Activated naive CD8-positive, alpha-beta T cell treated with anti-CD3 and anti-CD28 coated beads, Interleukin-2, amount 50 U/mL, for 24 hours (primary cell): ENCODE measurements at places on chromosomes 5 and 9.

DNA sequence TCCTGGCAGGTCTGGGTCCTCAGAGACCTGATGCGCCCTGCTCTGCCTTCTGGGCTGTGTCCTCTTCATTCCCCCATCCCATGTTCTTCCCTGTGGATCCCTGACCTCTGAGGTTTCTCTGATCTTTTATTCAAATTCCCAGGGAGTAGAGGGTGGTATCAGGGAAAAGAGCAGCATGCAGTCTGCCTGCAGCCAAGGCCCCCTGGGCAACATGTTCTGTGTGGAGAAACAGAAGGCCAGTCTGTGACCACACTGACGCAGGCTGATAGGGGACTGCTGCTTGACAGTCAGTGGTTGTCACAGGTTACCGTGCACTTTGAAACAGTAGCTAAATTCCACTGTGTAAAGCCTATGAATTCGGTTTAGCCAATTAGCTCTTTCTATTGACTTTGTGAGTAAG is 156.6 kb upstream of the IRX2 start:
- no peaks in the 10 kb centered on the region for H3K27me3 ChIP-seq
- no peak for DNase-seq
- no peak overlapping the region for H3K27ac ChIP-seq
- no peaks in the 10 kb centered on the region for H3K36me3 ChIP-seq
- no peaks in the 10 kb centered on the region for H3K4me1 ChIP-seq

GRCh38 chr5:3489239-3489843 is 106.3 kb upstream of the IRX1 start:
- H3K4me1 ChIP-seq, result no peaks in the 10 kb centered on the region
- DNase-seq, result no peak
- no peaks in the 10 kb centered on the region for H3K36me3 ChIP-seq
- no peaks in the 10 kb centered on the region for H3K27me3 ChIP-seq

DNA sequence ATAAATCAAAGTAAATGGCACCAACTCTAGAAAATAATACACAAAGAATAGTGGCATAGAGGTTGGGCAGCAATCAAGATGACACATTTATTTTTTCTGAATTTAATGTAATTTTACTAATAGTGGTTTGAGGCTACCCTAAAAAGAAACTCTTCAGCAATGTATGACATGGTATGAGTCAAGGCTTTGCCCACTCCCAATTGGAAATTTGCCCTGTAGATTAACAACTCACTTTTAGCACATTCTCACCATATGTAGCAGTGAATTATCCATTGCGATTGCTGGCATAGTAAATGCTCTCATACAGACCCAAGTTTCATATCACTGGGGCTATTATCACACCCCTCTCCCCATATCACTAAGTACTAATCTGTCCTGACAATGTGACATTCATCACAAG is 832.1 kb upstream of the ZNF608 start:
- no peak overlapping the region for H3K27ac ChIP-seq
- H3K27me3 ChIP-seq, result no peaks in the 10 kb centered on the region
- H3K4me1 ChIP-seq, result no peaks in the 10 kb centered on the region
- DNase-seq, result no peak

GRCh38 chr5:71860048-71860447 is 141.0 kb downstream of the CARTPT start:
- H3K27me3 ChIP-seq, result no peaks in the 10 kb centered on the region
- H3K4me1 ChIP-seq, result no peaks in the 10 kb centered on the region
- no peaks in the 10 kb centered on the region for H3K36me3 ChIP-seq
- no peak for DNase-seq
- H3K27ac ChIP-seq, result no peak overlapping the region

GRCh38 chr5:102596951-102597350 is 98.2 kb upstream of the SLCO6A1 start:
- H3K4me3 ChIP-seq, result no peak overlapping the region
- no peaks in the 10 kb centered on the region for H3K27me3 ChIP-seq
- no peak for DNase-seq
- H3K36me3 ChIP-seq, result no peaks in the 10 kb centered on the region
- peaks cover 18% of the 10 kb centered on the region for H3K4me1 ChIP-seq

DNA sequence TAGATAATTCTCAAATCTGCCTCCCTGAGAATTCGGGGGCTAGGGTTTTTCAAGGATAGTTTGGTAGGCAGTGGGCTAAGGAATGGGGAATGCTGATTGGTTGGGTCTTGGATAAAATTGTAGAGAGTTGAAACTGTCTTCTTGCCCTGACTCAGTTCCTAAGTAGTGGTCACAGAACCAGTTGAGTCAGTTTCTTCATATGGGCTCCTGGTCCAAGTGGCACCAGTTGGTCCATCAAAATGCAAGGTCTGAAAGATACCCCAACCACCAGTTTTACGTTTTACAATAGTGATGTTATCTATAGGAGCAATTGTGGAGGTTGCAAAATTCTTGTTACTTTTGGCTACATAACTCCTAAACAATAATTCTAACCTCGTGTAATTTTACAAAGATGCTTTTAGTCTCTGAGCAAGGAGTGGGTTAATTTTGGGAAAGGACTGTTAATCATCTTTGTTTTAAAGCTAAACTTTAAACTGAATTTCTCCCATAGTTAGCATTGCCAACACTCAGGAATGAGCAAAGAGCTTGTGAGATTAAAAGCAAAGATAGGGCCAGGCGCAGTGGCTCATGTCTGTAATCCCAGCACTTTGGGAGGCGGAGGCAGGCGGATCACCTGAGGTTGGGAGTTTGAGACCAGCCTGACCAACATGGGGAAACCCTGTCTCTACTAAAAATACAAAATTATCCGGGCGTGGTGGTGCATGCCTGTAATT is 7.7 kb downstream of the CDK7 start:
- no peaks in the 10 kb centered on the region for H3K27me3 ChIP-seq
- peaks cover 59% of the 10 kb centered on the region for H3K36me3 ChIP-seq
- no peak overlapping the region for H3K27ac ChIP-seq

DNA sequence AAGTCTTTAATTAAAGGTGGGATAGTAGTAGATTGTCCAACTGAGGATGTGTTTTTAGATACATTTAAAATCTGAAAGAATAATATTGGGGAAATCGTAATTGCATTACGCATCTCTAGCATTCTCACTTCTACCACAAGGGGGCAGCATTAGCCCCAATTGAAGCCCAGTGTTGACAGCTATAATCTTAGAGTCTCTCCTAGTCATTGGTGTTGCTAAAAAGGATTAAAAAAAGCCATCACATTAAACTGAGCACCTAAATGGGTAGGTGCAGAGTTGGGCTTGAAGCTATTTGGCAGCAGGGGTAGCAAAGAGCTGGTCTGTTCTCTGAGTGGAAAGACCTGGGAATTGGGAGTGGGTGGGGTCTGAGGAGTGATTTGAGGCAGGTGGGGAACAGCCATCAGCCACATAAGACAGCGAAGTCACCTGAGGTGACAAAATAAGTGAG is 177.2 kb downstream of the OSTF1 start:
- DNase-seq, result peak; percentile 52
- no peaks in the 10 kb centered on the region for H3K36me3 ChIP-seq
- H3K27me3 ChIP-seq, result no peaks in the 10 kb centered on the region
- H3K4me1 ChIP-seq, result no peaks in the 10 kb centered on the region

- H3K36me3 ChIP-seq, result no peaks in the 10 kb centered on the region
- H3K27ac ChIP-seq, result no peak overlapping the region
- H3K4me3 ChIP-seq, result no peak overlapping the region
- peaks cover 12% of the 10 kb centered on the region for H3K27me3 ChIP-seq
- DNase-seq, result no peak
Observed at GRCh38 chr5:171578829-171579491, 159.5 kb downstream of the FGF18 start.

DNA sequence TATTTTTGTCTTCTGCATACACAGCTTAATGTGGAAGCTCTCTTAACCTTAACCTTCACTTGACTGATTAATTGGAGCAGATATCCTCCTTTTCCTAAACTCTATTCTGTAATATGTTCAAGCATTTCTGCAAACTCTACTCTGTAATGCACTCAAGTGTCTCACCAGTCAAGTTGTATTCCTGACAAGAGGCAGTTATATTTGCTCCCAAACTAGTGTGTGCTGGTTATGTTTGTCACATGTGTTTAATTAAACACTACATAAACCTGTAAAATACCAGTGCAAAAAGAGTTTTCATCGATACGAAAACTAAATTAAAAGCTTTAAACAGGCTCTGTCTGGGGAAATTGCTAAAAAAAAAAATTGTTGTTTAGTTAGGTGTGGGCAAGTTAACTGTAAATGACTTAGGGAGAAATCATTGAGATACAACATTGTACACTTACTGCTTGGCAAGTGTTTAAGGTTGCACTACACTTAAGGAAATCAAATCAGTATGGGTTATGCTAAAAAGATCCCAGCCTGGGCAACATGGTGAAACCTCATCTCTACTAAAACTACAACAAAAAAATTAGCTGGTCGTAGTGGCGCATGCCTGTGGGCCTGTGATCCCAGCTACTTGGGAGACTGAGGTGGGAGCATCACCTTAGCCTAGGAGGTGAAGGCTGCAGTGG is 6.7 kb downstream of the FAF2 start:
- H3K4me1 ChIP-seq, result peaks cover 23% of the 10 kb centered on the region
- no peak overlapping the region for H3K27ac ChIP-seq
- DNase-seq, result no peak
- H3K27me3 ChIP-seq, result no peaks in the 10 kb centered on the region

- H3K4me1 ChIP-seq, result no peaks in the 10 kb centered on the region
- H3K27me3 ChIP-seq, result no peaks in the 10 kb centered on the region
- DNase-seq, result no peak
- H3K4me3 ChIP-seq, result no peak overlapping the region
- no peaks in the 10 kb centered on the region for H3K36me3 ChIP-seq
- no peak overlapping the region for H3K27ac ChIP-seq
Observed at GRCh38 chr5:15609076-15609725, 109.2 kb downstream of the FBXL7 start.

GRCh38 chr5:129904102-129904666 is at the start of gene CHSY3:
TSS of gene CHSY3 (plus strand) at chr5:129904465.
- H3K27ac ChIP-seq, result no peak within 1 kb of the TSS
- peaks cover 14% of the 10 kb centered on the region for H3K4me1 ChIP-seq
- peaks cover 41% of the 10 kb centered on the region for H3K27me3 ChIP-seq
- peak within 1 kb of the TSS; percentile 80 for H3K4me3 ChIP-seq
- no peaks in the 10 kb centered on the region for H3K36me3 ChIP-seq
- DNase-seq, result peak; percentile 43

DNA sequence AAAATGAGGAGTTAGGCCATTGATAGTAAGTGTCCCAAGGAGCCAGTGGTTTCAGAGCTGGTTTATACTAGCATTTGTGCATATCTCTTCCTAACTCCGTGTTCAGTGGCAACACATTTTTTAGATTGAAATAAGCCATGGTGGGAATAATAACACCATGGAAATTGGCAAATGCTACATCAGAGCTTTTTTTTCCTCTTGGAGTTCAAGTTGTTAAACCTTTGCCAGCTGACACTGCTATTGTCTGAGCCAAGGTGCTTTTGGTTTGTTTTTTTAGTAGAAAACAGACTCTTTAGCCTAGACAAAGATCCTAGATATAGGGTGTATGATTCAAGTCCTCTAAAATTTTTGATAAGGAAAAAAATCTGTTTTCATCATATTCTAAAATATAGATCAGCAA is 2.8 kb downstream of the ACO1 start:
- peaks cover 13% of the 10 kb centered on the region for H3K4me1 ChIP-seq
- H3K4me3 ChIP-seq, result no peak overlapping the region
- H3K36me3 ChIP-seq, result peaks cover 1% of the 10 kb centered on the region
- H3K27me3 ChIP-seq, result peaks cover 11% of the 10 kb centered on the region
- no peak for DNase-seq

DNA sequence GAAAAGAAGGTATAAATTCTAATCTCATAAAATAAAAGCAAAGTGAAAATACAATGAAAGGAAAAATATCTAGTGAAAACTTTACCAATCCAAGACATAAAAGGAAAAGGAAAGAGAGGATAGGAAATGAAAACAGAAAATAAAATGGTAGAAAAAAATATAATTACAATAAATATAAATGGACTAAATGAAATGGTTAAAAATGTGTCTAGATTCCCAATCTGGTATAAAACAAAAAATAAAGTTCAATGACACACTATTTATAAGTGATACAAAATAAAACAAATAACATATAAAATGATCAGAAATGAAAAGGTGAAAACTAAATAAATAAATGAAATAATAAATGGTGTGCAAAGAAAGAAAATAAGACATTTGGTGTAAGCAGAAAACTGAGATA is 516.4 kb upstream of the RORB start:
- no peak overlapping the region for H3K27ac ChIP-seq
- H3K4me3 ChIP-seq, result no peak overlapping the region
- H3K27me3 ChIP-seq, result no peaks in the 10 kb centered on the region
- no peaks in the 10 kb centered on the region for H3K4me1 ChIP-seq
- DNase-seq, result no peak
- H3K36me3 ChIP-seq, result no peaks in the 10 kb centered on the region
